Colonic mucosa (tissue), 4 donors: ENCODE measurements at places on chromosomes 5 and 9.

DNA sequence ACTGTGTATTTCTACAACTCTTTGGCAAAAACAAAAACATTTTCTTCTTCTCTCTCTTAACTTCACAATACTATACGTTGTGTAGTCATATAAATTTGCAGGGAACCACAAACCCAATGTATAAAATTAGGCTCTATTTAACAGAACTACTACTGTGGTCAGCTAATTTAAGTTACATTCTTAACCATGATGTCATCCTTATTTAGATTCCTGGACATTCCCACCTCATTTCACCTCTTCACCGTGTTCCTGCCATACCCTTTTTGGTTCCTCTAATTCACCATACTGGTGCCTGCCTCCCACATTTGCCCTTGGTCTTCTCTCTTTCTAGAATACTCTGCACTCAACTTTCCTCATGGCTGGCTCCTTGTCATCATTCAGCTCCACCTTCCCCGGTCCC lies 75.7 kb upstream of the SH3GL2 start:
- no peak for DNase-seq

DNA sequence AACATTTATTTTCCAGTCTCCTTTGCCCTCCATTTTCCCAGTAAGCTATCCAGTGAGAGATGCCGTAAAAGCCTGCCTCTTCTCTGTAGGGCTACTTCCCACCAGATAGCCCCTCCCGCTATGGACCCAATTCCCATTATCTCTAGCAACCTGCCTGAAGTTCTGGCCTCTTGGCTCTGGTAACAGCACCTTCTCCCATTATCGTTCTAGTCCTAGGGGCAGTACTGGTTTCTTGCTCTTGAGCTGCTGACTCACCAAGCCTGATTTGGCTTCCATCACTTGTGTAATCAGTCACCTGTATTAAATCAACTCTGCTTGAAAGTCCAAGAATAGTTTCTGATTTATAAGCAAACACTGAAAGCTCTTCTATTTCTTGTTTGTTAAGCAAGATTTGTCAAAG lies 42.8 kb upstream of the PARP8 start:
- no peak for DNase-seq

GRCh38 chr9:567128-567746 lies 274.3 kb upstream of the DMRT1 start:
- no peak for DNase-seq

DNA sequence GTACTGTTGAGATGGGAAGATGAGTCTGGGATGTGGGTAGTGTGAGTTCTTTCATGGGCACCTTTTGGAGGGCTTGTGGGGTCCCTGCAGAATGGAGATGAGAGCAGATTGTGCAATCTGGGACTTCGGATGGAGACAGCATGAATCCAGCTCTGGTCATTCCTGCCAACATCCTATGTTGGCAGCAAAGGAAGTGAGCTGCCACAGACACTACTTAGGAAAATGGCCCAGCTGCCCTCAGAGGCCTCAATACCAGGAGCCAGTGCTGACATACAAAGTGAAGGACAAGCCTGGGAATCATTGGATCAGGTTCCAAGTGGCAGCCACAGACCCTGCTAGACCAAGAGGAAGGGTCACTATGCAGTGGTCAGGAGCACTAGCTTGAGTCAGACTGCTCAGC lies 402.8 kb downstream of the CDK5RAP2 start:
- no peak for DNase-seq

- DNase-seq: no peak
These were observed 19.4 kb upstream of the GRPEL2 start for GRCh38 chr5:149325894-149326293.

- peak; percentile 51 for DNase-seq
These were observed 67.8 kb downstream of the PSD2 start for GRCh38 chr5:139863361-139863760.

DNA sequence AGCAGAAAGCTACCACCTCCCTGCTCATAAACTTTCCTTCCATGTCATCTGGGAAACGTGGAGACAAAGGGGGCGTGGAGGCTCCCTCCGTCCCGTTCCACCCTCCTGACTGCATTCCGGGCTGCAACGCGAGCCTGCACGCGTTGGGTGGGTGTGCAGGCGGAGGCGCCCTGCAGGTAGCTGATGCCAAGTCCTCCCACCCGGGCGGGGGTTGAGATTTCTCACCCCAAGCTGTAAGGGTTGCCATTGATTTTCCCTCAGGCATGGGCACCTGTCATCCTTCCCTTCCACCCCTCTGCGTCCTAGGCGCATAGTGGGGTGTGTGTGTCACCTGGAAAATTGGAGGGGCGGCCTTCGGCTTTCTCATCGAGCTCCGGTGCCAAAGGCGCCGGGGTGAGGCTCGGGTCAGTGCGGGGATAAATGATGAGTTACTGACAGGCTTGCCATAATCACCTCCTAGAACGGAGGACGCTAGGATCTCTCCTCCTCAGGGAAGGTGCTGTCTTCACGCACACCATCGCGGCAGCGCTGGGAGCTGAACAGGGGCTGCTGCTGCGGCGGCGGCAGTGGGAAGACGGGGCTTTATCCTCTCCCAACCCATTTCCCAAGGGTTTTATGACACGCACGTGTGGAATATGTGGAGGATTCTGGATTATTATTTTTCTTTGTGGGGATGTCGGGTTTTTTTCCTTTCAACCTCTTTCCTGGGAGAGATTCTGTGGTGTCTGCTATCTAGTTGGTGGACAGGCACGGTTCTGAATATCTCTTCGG lies 973 bp downstream of the PLPPR1 start:
- DNase-seq: no peak

DNA sequence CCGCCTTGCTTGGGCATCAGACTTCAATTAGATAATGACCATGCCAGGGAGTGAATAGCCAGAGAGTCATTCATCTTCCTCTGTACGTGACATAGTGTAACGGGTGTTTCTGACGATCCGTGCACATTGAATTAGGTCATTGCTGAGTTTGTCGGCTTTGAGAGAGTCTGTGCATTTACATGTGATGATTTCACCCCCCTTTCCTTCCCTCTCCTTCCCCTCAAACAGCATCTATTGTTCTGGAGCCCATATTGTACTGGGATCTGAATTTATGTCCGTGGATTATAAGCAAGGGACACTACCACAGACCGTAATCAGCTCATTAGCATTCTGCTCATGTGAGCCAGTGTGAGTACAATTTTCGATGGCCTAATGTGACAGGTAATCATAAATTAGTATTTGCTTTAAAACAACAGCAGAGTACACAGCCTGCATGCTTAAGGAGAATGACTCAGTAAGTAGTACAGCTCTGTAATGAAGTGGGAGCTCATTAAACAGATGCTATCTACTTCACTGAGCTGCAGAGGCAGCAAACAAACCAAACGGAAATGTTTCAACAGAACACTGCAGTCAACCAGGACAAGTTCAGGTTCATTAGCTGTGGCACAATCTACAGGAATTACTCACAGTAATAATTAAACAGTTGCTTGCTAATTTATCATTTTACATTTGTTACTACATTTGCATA lies 302.1 kb downstream of the CSNK1G3 start:
- DNase-seq: no peak

GRCh38 chr5:132655821-132656773 lies 1.9 kb upstream of the IL13 start:
- DNase-seq: peak; percentile 16

DNA sequence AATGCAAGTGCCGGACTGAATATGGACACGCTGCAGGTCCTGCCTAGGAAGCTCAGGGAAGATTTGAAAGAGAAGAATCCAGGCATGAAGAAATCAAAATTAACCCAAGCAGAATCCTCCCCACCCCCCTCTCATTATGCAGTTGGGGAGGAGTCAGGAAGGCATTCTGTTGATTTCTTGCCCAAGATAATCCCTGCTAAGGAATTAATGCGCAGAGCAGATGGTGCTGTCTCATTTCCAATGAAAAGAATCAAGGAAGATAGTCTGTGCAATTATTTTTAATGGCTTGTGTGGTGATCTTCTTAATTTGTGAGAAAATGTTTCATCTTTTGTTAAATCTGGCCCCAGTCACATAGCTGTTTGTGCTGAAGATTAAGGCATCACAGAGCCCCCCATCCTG lies 145.0 kb downstream of the ZNF462 start:
- DNase-seq: no peak

- DNase-seq: no peak
These were observed 356.7 kb downstream of the TMEM167A start for GRCh38 chr5:82720213-82721086.

DNA sequence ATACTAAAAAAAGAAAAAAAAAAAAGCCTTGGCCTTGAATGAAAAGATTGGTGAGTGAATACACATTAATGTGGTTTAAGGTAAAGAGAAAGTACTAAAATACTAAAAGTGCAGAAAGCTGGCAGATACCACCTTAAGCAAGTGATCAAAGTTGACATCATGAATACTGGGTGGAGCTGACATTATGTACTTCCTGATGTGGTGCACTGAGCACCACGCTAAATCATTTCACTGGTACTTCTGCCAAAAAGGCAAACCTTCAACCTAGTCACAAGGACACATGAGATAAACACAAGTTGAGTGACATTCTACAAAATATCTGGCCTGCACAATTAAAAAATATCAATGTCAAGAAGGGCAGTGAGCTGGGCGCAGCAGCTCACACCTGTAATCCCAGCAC lies 33.8 kb upstream of the PANK3 start:
- DNase-seq: peak; percentile 45

- no peak for DNase-seq
These were observed 118.0 kb upstream of the RAI14 start for GRCh38 chr5:34538026-34538672.

DNA sequence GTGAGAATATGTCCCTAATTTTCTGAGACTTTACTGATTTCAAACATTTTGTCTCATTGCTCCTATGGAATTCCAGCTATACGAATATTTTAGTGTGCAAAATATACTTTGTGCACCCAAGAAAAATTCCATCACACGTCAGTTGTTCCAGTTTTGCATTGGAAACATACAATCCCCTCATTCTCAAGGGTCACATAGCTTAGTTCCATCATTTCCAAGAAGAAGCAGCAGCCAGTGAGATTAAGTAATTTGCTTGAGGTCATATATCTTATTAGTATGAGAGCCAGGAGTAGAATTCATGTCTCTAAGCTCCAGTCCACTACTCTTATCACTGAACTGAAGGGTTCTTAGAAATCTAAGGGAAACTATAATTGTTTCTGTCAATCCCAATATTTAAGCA lies 746.7 kb upstream of the C9orf72 start:
- DNase-seq: no peak

- no peak for DNase-seq
These were observed 6.0 kb upstream of the NEK6 start for GRCh38 chr9:124251605-124252378.

- DNase-seq: no peak
These were observed 16.0 kb downstream of the ATP10B start for GRCh38 chr5:160835818-160836528.

DNA sequence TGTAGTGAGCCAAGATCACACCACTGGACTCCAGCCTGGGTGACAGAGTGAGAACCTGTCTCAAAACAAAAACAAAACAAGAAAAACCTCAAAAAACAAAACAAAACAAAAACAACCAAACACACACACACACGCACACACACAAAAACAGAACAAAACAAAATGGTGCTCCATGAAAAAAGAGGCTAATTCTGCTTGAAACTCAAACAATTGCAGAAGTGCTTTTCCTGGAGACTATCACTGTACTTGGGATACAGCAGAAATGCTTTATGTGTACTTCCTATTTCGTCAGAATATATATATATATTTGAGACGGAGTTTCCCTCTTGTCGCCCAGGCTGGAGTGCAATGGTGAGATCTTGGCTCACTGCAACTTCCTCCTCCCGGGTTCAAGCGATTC lies 49.9 kb upstream of the HSPA9 start:
- DNase-seq: no peak

DNA sequence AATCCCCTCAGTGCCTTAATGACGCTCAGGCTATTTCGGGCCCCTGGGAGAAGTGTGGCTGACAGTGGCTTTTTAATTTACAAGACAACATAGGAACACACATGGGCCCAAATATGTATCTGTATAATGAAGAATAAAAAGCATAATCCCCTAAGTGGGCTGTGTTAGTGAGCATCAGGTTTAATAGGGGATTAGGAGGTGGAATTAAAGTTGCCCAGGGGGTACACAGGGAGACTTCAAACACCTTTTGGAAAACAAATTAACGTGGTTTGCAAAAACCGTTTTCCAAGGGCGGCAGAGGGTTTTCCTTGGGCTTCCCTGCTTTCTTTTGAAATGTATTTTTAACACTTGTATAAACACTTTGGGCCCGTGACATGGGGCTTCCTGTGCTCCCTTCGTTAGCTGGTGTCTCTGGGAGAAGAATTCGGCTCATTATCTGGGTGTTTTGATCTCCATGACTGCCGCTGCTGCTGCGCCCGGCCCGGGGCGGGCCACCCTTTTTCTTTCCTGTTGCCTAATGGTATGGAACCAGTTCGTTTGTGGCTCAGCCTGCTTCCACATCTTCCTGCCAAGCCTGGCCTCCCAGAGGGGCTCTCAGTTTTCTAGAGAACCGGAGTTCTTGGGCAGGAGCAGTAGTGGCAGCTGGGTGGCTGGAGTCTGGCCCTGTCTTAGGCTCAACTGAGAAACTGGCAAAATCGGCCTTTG lies 173.0 kb downstream of the MACROH2A1 start:
- DNase-seq: no peak

- DNase-seq: peak; percentile 82
These were observed 663 bp downstream of the ISOC1 start for GRCh38 chr5:129094924-129095899.

DNA sequence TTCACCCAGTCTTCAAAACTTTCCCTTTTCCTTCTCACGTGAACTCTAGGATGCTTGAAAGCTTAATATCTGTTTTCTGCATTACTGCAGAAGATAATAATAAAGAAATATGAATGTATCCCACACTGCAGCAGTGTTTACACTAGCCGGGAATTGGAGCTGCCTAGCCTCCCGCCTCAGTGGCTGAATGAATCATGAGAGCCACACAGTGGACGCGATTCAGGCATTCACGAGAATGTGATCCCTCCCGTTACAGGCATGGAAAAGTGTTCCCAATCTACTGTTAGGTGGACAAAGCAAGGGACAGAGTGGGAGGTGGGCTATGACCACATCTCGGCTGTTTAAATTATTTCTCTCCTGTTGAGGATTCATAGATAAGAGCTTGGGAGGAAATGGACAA lies 69.4 kb upstream of the CTSL start:
- DNase-seq: no peak
